ENCODE measurements at places on chromosomes 12 and 14.

DNA sequence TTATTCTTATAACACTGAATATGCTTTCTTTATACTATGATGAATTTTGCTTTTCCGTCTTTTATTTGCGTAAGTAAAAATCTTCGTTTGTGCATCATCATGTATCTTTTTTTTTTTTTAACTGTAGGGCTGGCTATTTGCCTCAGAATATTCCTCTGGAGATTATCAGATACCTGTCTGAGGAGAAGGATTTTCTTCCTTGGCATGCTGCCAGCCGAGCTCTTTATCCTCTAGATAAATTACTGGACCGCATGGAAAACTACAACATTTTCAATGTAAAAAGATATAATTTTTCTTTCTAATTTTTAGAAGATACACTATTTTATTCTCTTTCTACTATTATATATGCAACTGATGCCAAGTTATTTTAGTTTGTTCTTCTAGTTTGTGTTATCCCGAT, 346.6 kb downstream of the TRHDE start:
- no peak for DNase-seq

GRCh38 chr12:25701290-25701689, 148.2 kb upstream of the LMNTD1 start:
- DNase-seq: no peak

GRCh38 chr12:93773122-93773871, 96.1 kb downstream of the CRADD start:
- peak; percentile 88 for DNase-seq

DNA sequence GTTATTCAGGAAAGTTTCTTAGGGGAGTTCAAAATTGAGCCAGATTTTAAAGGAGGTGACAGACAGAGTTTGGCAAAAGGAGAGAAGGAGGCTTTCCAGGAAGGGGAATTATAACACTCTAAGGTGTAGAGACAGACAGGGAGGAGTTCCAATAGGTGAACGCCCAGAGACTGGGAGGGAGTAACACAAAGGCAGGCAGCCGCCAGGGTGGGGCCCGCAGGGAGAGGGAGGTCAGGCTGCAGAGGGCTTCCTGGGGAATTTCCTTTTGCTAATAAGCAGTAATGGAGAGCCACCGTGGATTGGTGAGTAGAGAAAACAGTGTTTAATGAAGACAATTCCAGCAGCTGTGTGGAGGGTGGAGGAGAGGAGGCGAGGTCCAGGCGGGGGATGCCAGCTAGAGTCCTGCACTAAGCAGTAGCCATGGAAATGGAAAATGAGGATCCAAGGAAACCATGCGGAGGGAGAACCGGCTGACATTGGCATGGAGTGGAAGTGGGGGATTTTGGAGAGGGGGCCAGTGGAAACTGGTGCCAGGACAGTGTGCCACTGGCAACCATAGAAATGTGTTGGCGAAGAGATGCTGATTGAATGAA, 22.2 kb downstream of the GRIN2B start:
- no peak for DNase-seq
